ENCODE measurements at places on chromosomes 16 and 17.

GRCh38 chr17:62998166-62998565 lies 32.1 kb downstream of the TANC2 start:
- no peak for DNase-seq

DNA sequence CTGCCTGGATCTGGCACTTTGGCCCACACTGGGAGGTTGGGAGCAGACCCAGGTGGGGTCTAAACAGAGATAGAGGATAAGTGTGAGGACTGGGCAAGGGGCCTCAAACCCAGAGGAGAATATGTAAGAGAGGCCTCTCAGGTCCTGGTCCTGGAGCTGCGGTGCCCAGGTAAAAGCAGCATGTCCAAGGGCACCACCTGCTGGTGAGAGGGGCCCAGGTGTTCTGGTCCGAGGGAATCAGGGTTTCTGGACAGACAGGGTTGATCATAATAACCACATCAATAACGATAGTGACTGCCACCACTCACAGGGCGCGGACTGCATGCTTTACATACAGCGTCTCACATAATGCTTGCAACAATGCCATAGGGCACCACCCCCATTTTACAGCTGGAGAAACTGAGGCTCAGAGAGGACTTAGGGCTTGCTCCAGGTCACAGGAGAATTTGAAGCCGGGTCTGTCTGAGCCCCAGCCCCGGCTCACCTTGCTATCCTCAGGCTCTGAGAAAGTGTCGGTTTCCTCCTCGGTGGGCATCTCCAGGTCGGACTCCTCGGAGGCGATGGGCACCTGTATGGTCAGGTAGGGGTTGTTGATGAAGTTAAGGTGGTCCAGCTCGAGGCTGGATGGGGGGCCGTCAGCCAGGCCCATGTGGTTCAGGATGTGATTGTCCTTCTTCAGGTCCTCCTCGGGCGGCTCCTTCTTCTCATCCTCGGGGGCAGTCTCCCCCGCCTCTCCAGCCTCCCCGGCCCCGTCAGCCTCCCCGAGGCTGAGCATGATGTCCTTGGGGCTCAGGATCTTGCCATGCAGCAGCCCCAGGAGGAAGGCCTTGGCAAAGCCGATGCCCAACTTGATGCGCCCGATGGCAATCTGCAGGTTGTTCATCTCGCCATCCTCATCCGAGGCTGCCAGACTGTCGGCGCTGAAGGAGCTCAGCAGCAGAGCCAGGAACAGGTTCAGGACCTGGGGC lies 19.1 kb upstream of the CD79B start:
- no peak for DNase-seq

DNA sequence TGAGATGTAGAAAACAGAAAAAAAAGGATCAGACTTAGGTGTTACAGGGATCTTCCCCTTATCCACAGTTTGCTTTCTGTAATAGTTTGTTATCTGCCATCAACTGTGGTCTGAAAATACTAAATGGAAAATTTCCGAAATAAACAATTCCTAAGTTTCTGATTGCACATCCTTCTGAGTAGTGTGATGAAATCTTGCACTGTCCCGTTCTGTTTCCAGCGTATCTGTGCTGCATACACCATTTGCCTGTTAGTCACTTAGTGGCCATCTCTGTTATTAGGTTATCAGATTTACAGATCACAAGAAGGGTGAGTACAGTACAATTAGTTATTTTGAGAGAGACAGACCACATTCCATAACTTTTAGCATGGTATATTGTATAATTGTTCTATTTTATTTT lies 185.6 kb upstream of the CPHXL start:
- DNase-seq: no peak

GRCh38 chr17:21297597-21297996 lies 13.1 kb downstream of the MAP2K3 start:
- no peak for DNase-seq

- DNase-seq: no peak
Observed at GRCh38 chr16:76466871-76467270, 189.7 kb downstream of the CNTNAP4 start.

GRCh38 chr17:69593716-69594115 lies 179.2 kb downstream of the MAP2K6 start:
- DNase-seq: no peak

- no peak for DNase-seq
Observed at GRCh38 chr16:8590811-8591210, 500 bp upstream of the TMEM114 start.

- no peak for DNase-seq
Observed at GRCh38 chr16:12339686-12340085, 363.2 kb downstream of the SNX29 start.

GRCh38 chr17:1555651-1556471 lies 6.7 kb downstream of the PITPNA start:
- peak; percentile 81 for DNase-seq

DNA sequence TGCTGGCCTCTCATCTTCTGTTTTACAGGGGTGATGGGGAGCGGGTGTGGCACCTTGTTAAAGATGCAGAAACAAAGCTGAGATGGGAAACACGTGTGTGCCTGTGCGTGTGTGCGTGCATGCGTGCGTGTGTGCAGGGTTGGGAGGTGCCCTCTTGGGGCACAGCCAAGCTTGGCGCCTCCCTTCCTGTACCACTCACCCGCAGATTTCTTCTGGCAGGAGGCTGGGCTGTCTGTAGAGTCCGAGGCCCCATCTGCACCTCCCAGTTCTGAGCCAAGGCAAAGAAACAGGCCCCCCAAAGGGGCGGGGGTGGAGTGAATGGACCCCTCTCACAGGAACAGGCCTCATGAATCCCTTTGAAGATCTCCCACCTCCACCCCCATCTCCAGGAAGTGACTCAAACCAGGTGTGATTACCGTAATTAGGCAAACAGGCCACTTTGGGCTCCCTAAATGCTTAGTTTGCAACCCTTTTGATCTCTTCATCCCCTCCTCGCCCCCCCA lies 20.9 kb downstream of the TNS4 start:
- DNase-seq: no peak

DNA sequence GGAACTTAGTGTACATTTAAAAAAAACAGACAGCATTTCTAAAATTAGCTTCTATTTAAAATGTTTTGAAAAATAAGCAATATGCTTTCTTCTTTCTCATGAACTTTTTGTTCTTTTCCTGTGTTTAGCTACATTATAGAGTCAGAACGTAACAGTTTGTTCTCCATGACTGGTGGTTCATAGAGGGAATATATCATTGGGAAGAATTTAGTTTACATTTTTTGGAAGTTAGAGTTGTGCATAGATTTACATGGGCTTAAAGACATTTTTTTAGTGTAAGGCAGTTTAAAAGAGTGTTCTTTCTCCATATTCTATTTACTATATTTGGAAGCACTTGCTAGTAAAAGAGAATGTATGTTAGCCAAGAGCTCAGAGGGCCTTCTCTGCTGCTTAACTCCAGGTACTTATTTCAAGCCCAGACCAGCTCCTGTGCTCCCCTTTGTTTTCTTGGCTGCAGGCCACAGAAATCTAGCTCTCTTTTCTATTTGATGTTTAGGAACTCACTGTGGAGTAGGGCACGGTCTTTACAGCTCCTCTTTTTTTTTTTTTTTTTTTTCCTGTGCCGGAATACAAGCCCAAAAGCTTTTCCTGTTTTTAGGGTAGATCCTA lies 20.2 kb downstream of the AP2B1 start:
- DNase-seq: no peak

- DNase-seq: peak; percentile 40
Observed at GRCh38 chr16:11506741-11507305, 79.9 kb downstream of the LITAF start.

DNA sequence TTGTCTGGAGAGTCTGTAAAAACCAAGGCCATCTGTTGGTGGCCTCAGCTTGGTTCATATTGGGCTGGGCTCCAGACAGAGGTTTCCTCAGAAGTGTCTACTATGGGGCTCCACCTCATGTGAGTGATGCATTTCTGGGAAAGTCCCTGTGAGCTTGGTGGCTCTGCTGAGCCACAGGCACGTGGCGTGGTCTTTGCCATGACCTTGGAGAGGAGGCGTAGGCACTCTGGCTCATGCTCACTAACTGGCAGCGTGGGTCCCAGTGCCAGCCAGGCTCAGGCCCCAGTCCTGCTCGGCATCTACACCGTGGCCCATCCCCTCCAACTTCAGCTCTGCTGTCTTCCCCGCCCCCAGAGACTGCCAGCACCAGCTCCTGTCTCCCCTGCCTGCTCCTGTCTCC lies 10.7 kb upstream of the SMTNL2 start:
- peak; percentile 67 for DNase-seq

DNA sequence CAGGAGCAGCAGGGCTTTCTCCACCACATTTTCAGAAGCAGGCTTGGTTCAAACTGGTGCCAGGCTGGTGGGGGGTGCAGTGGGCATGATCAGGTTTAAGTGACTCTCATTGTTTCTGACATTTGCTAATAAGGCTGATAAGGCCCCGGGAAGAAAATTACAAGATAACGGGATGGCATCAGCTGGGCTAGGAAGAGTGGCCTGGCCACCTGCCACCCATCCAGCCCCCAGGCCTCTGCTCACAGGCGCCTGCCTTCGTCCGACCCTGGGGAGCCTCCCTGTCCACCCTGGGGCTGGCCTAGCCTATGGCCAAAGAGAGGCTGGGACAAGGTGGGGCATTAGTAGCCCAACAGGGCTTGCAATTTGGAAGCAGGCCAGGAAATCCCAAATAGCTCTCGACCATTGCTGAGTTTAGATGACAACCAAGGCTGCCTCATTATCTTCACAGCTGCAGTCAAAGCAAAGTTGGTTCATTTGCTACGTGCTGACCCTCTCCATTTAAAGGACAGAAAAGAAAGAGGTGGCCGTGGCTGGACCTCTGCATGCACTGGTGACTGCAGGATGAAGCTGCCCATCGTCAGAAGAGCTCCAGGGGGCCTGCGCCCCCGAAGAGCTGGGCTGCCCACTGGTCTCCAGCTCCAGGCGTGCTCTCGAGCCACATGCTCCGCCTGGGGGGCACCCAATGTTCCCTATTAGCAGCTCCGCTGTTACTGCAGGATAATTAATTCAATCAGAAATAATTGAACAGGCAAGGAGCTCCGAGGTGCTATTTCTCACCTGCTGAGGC lies 44.9 kb downstream of the PEMT start:
- no peak for DNase-seq

DNA sequence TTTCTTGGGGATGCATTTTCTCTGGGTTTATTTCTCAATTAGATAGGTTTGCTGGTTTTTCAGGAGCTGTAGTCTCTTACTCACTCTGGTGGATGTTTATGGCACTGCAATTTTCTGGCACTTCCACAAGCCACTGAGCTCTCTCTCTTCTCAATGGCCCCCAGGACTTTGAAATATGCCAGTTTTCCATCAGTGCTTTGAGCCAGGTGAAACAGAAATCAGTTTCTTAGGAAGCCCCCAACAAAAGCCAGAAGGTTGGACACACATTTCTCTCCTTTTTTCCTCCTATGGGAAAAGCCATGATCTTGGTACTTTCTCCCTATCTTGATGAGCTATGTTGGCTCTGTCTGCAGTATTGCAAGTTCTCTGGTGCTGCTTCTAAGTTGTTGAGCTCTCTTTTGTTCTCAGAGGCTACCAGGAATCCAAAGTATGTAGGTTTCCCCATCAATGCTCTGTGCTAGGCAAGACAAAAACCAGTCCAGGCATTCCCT lies 90.7 kb upstream of the SMIM36 start:
- DNase-seq: peak; percentile 67

- no peak for DNase-seq
Observed at GRCh38 chr17:78125138-78125913, 3.2 kb downstream of the TMC6 start.

DNA sequence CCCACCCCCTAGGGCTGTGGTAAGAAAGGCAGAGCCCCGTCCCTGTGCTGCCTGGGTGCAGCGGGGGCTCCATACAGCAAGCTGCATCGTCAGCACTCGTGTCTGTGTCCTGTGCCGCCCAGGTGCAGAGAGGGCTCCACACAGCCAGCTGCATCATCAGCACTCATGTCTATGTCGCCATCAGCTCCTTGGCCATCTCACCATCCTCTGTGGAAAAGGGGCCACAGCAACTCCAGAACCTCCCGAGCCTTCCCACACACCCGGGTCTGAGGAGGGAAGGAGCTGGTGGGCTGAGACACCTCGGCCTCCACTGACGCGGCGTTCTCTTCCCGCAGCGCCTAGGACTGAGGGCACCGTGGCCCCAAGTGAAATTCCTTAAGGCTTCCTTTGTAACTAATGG lies 72.9 kb upstream of the CHMP6 start:
- DNase-seq: no peak

DNA sequence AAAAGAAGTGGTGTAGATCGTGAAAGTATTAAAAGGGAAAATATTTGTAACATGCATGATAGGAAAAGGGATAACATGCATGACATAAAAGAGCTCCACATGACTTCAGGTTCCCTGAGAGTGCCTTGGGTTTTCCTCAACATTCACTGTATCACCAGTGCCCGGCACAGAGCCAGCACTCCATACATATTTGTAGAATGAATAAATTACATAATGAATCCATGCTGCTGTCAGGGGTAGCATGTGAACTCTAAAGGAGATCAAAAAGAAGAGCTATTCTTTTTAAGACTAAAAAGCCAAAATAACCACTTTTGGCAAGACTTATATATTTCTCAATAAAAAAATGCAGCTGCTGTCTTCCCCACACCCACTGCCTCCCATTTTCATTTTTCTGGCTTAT lies 2.7 kb upstream of the ZNF594 start:
- DNase-seq: no peak

GRCh38 chr17:81018044-81018802 lies 16.7 kb upstream of the BAIAP2 start:
- DNase-seq: peak; percentile 61

DNA sequence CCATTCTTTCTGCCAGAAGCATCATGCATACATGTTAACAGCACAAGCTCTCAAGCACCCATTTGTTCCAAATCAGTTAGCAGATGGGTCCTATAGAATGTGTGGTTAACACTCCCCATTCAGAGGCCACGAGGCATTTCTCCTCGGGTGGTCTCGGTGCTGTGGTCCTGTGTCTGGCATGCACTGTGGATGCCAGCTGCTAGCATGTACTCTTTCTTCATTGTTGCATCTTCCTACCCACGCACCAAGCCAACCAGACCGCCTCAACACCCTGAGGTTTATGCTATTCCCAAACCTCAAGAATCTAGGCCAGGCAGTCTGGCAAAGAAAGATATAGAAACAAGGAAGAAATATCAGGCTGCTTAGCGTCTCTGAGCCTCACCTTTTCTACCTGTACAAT lies 27.8 kb upstream of the MRTFB start:
- no peak for DNase-seq

- no peak for DNase-seq
Observed at GRCh38 chr17:45372325-45372869, 55.6 kb upstream of the MAP3K14 start.

- no peak for DNase-seq
Observed at GRCh38 chr17:69492410-69493071, 78.0 kb downstream of the MAP2K6 start.

GRCh38 chr17:30117675-30118081 lies 1.1 kb downstream of the NSRP1 start:
- no peak for DNase-seq
